Inflammatory macrophage (primary cell): ENCODE measurements at places on chromosomes 6 and 20.

- peak; percentile 90 for DNase-seq
Observed at GRCh38 chr20:37265152-37265551, 3.5 kb upstream of the GHRH start.

DNA sequence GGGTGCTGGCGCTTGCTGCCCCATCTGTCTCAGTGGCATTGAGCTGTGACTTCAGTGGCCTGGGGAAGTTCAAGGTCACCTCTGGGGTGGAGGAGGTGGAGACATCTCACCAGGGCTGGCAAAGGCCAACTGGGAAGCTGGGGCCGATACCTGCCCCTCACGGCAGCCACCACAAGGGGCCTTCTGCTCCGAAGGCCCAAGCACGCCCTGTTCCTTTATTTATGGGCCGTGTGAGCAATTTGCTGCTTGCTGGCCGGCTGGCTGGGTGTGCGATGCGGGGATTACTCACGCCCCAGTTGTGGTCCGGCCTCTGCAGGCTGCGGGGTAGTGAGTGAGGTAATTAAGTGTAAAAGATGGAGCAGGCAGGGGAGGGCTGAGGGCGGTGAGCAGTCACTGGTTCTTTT lies 13.2 kb upstream of the SCRT2 start:
- DNase-seq: no peak

GRCh38 chr20:39756369-39756768 lies 794.2 kb downstream of the DHX35 start:
- no peak for DNase-seq

DNA sequence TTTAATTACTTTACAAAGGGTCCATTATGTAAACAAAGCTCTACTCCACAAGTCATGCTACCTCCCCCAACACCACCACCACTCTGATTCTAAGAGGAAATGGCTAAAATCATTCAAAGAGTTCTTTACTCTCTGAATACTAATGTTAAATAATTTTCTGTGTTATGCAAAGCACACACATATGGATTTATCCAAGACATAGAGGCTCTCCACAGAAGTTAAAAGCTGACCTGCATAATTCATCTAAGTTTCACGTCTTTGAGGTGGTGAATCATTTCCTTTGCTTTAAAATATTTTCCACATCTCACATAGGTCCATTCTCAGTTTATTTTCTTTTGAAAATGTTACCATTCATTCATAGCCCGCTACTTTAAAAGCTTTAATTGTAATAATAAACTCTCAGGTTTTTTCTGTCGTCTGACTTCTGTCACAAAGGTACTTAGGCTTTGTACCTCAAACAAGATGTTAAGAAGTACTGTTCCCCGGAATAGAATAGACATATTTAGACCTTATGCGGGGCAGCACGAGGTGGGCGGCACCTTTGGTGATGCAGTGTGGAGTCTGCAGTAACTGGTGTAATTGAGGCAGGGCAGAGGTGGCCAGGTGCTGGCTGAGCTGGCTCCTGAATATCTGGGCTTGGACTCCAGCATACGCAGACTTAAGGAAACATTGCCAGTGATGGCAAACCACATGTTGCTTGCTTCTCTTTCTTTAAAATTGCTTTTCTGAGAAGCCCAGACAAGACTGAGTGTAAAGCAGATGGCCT lies 55.8 kb downstream of the KIF6 start:
- DNase-seq: no peak

DNA sequence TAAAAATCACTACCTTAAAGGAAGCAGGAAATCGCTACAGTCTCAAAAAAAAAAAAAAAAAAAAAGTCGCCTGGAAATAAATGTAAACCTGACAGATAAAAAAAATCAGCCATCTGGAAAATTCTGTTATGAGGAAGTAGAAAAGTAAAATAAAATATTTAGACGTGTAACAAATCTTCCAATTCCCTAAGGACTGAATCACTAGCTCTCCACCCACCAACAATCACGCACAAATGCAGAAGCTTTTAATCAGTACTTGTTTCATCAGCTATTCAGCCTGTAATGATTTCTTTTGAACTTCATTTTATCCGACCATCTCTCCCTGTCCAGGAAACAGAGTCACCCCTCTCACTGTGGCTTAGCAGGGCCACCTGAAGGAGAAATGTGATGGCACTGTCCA lies 59.0 kb downstream of the SLC23A2 start:
- peak; percentile 31 for DNase-seq

- peak; percentile 48 for DNase-seq
Observed at GRCh38 chr6:111482188-111482958, 645 bp downstream of the REV3L start.

DNA sequence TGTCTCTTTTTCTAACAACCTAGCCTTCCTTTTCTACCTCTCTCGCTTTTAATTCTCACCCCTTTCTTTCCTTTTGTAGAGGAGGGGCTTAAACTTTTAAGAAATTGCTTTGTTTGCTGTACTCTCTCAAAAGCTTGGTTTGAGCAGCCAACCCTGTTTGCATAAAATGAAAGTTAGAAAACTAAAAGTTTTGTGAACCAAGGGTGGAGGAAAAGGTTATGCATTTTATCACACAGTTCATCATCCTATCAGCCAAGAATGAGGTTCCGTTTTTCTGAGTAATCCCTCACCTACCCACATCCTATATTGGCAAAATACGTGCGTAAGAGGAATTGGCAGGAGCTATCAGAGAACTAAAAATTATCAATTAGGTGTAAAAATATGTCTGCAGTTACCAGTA lies 42.8 kb upstream of the LOC128125822 start:
- no peak for DNase-seq

GRCh38 chr6:132153221-132153898 lies 202.2 kb upstream of the CCN2 start:
- no peak for DNase-seq

- no peak for DNase-seq
Observed at GRCh38 chr6:75488033-75488432, 5.6 kb downstream of the FILIP1 start.

DNA sequence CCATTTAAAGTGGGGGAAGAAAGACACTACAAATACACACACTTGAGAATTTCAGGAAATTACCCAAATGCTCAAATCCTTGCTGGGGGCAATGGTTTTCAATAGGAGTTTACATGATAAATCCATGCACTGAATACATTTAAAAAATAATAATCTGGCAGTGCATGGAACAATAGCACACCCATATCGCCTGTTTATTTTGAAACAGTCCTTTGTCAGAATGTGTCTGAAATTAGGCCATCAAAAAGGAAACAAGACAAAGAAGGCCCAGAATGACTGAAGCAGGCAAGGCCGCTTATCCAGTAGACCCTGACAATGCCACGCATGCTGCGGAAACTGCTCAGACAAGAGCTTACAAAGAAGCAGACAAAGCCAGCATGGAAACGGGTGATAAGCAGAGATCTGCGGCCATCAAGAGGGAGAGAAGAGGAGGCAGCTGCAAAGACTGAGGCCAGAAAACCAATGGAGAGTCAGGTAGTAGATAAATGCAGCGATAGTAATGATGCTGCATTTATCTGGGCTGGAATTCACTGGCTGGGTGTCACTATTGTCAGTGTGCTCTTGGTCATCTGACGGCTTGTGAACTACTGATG lies 211.9 kb upstream of the CNR1 start:
- DNase-seq: no peak

- no peak for DNase-seq
Observed at GRCh38 chr6:170044836-170045562, 245.9 kb downstream of the DLL1 start.

DNA sequence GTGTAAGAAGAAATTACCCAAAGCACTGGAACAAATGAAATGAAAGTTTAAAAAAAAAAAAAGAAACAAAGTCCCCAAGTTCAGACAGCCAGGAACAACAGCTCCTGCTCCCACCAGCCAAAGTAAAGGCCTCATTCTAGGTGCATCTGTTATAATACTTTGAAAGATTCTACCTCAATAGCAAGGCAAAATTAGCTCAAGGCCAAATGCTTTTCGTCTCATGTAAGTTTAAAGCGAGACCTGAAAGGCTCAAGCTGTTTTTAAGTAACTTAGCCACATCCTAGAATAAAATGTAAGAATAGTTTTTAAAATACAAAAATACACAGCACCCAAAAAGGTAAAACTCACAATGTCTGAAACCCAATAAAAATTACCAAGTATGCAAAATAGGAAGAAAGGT lies 64.7 kb downstream of the TASP1 start:
- DNase-seq: no peak

- DNase-seq: no peak
Observed at GRCh38 chr6:67863346-67863745, 771.7 kb upstream of the ADGRB3 start.
